ENCODE measurements at places on chromosomes 7 and 10.

- no peak for DNase-seq
Observed at GRCh38 chr10:69292459-69292858, 14.2 kb downstream of the HK1 start.

DNA sequence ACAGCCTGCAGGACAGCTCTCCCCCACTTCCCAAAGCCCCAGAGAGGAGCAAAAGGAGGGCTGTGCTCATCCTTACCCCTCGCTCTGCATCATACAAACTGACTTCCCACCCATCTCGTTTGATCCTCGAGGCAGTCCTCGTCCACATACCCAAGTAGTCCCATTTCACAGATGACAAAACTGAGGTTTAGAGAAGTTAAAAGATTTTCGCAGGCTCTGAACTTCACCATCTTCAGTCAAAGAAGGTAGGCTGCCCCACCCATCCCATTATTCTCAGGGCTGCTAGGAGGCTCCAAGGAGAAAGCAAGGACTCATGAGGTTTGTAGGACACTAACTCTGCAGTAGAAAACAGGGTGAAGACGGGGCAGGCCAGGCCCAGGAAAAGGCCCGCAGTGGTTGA, 147.1 kb downstream of the SLIT1 start:
- DNase-seq: no peak

DNA sequence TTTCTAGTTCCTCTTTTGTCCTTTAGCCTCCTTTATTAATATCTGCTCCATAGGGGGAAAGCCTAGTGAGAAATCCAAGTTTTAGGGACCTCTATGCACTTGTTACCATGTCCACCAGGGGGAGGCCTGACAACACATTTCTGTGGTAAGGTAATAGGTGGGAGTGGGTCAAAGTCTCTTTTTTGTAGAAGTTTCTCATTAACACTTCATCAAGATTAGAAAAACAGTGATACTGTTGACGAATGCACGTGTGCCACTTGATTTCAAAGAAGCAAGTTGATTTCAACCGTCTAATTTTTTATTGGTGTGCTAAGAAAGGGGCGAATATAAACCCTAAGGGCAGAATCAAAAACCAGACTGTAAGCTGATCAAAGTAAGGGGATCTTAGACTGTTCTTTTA, 30.6 kb downstream of the CISD1 start:
- peak; percentile 25 for DNase-seq

DNA sequence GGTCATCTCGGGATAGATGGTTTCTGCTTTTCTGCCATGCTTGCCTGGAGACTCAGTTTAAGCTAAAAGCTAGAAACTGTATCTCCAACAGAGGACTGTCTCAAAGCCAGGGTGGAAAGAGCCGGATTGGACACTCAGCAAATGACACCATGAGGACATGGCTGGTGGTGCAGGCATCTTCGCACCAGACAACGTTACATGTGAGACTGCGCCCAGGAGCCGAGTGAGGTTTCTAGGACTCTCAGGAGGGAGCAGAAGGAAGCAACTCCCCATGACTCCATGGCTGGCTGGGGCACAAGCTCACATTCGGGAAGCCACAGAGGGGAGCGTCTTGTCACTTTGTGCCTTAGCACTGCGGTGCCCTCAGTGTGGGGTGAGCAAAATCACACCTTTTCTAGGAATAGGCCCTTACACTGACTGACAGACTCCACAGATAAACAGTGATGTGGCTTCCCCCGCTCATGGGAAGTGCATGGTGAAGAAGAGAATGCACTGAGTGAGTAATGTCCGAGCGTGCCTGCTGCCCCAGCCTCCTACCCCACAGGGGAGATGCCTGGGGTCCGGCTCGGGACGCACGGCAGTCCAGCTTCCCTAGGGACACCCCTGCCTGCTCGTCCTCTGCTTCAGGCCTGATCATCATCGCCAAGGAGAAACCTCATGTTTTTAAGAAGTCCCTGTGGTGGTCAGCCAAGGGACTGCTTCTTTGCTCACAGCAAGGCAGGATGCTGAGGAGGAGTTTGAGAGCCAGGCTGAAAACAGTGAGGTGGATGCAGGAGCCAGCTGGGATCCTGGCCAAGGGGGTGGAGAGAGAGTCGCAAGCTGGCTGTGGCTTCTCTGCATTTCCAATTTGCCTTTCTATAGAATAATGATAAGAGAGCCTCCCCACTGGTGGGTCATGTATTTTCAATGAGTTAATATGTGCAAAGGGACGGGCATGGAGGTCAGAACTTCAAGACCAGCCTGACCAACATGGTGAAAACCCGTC, 52.2 kb upstream of the FXYD4 start:
- DNase-seq: no peak

DNA sequence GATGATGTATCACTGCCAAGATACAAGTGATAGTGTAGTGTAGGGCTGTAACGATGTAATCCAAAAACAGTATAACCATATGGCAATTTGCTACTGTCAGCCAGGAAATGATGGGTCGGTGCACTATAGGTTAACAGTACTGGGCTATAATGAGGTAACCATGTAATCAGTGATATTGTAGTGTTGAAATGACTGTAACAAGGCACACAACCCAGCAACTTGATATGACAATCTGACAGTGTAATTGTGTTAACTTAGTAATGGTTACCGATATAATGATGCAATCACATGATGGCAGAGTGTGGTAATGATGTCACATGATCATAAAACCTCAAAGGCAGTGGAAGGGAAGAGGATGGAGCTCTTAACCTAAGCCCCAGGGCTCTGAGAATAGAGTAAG, 73.8 kb upstream of the SLF2 start:
- DNase-seq: no peak

DNA sequence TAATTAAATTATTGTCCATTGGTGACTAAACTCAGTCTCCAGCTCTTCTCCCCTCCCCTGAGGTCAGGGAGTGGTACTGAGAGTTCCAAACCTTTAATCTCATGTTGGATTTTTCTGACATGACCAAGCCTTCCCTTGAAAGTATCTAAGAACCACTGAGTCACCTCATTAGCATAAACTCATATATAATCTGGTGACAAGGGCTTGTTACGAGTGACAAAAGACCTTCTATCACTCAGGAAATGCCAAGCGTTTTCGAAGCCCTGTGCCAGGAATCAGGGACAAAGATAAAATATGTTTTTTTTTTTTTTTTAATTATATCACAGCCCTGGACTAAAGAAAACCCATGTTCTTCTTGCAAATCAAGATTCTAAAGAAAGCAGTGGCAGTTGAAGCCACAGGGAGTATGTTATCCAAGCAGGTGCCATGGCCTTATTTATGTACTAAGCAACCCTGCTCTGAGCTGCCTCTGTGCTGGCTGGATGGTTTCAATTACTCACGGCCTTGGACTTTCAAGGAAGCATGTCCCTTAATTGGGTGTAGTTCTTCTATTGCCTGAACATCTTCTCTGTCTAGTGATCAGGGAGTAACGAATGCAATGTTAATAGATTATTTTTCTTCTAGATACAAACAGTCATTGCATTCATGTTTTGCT, 169.0 kb upstream of the PRKCQ start:
- DNase-seq: no peak
